ENCODE measurements at places on chromosomes 3 and 15.

- no peak for DNase-seq
These were observed 82.2 kb upstream of the GOLGA8B start for GRCh38 chr15:34665498-34666116.

- no peak for DNase-seq
These were observed 90.4 kb upstream of the PHLDB2 start for GRCh38 chr3:111768571-111769100.

DNA sequence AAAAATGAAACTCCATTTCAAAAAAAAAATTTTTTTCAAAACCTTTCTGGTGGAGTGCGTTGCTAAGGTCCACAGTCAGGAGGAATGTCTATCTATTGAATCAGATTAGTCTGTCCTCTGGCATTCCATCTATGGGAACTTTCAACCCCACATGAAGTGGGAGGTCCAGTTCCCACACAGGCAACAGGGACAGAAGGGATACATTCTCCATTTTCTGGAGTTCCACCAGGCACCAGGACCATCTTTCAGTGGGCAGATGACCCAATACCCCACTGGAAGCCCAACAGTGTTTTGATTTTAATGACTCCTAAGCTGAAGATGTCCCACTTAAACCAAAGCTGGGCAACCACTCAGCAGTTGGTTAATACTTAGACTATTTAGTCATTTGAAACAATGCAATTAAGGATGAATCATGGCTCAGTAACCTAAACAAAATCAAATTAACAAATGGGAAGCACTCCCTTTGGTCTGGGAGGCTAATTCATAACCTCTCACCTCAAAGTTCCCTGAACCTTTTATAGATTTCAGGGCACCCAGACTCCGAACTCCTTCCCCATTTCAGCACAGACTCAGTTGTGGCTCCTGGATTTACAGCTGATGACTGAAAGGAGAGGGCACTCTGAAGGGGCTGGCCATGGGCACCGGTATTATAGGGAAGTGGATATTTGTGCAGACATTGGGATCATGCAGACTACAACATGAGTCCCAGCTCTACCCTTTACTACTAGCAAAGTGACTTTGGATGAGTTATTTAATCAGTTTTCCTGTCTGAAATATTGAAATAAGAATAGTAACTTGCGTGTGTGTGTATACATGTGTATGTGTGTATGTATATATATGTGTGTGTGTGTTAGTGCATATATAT is 264.3 kb upstream of the LRTM1 start:
- DNase-seq: no peak

DNA sequence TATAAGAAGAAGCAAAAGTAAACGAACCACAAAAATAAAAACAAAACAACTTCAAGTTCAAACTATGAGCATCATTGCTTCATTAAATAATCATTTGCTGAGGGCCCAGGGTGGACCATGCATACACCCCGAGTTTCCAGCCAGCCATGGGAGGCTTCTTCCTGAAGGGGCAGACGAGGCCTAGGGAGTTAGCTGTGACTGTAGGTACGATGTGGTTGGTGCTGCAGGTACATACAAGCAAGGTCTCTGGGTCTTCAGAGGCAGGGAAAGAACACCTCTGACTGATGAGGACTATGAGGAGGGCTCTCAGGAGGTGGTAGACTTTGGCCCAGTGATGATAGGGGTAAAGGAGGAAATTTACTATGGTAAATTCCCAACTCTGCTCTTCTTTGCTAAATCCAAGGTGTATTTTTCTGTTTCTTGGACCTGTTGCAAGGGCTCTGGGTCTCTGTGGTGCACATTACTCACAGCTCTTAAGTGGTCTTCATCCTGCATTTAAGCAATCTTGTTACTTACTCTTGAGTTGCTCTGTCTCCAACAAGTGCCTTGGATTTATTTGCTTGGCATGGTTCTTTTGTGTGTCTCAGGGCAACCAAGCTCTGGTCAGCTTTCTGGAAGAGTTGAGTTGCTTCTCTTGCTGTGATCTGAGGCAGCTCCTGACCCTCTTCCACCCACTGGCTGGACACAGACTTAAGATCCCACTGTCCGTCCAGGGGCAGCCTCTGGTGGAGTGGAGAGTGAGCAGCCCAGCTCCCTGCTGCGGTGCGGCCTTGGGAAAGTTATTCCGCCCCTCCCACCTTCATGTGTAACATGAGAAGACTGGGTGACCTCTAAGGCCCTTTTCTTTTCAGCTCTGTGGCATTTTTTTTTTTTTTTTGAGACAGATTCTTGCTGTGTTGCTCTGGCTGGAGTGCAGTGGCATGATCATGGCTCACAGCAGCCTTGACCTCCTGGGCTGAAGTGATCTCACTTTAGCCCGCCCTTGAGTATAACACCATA is 56.1 kb upstream of the KIF23 start:
- DNase-seq: no peak

DNA sequence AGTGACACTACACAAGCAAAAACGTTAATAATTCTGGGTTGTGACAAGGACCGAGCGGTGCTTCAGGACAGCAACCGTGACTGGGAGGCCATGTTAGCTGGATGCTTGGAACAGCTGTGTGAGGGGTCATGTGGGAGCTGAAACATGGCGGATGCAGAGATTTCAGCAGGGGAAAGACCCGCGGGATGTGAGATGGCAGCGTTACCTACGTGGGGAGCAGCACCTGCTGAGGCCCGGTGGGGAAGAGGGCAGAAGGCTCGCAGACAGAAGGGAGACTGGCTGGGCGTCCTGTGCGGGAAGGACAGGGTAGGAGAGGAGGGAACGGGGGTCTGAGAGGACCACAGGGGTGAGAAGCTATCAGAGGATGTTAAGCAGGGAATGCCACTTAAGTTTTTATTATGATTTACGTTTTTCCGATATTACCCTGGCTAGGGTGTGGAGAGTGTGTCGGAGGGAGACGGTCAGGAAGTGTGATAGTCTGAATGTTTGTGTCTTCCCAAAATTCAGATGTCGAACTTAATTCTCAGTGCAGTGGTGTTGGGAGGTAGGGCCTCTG is 228.8 kb upstream of the LYSMD4 start:
- no peak for DNase-seq

All from activated T-cell treated with anti-CD3 and anti-CD28 coated beads for 24 hours (primary cell).